ENCODE measurements at places on chromosomes 3 and 15.

- DNase-seq, result no peak
Measured at GRCh38 chr15:96524676-96525417, 194.3 kb downstream of the NR2F2 start.

DNA sequence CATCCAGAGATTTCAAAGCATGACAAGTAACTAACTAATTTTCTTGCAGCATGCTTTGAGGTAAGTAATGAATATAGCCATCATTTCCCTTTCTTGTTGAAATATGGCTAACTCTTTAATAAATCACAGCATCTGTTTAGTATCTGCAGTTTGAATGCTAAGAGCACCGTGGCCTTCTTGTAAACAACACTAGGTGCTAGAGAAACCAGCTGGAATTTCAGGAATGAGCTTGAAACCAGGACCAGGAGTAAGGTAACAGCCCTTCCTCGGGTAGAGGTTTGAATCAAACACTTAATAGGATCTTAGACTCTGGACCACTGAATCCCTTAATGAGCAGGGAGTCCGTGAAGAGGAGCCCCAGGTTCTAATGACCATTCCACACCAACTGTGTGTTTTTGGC is 13.6 kb downstream of the CALML4 start:
- DNase-seq, result no peak

GRCh38 chr3:197504641-197505121 is 51.1 kb downstream of the BDH1 start:
- DNase-seq, result no peak

DNA sequence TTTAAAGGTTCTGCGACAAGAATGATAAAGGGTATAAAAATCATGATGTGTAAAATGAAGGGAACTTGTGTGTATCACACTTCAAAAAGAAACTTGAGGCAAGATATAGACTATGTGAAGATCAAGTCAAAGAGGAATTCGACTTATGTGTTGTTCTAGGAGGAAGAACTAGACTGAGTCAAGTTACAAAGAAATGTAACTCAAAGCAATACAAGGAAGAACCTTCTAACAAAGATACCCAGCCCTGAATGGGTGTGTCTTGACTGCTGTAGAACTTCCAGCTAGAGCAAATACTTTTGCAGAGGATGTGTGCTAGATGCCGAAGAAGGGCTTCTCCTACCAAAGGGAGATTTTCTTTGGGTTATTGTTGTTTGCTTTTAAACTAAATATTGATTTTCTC is 2.4 kb downstream of the SLC49A4 start:
- DNase-seq, result no peak

- DNase-seq, result no peak
Measured at GRCh38 chr15:59191855-59192237, 14.8 kb upstream of the LDHAL6B start.

DNA sequence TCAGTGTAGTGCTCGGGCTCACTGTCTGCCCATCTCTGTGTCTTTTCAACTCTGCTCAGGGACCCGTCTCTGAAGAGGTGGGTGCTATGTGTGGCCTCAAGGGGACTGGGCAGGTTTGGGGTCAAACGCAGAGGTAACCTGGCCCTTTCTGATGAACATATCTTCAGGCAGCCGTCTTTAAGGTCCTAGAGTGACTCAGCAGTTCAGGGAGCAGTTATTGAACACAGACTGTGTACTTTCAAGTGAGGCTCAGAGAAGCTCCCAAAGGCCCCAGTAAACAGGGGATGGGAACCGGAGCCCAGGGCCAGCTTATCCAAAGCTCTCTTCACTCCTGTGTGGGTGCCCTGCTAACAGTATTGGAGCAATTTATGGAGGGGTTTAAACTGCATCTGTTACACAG is 73.1 kb downstream of the WDR76 start:
- no peak for DNase-seq

DNA sequence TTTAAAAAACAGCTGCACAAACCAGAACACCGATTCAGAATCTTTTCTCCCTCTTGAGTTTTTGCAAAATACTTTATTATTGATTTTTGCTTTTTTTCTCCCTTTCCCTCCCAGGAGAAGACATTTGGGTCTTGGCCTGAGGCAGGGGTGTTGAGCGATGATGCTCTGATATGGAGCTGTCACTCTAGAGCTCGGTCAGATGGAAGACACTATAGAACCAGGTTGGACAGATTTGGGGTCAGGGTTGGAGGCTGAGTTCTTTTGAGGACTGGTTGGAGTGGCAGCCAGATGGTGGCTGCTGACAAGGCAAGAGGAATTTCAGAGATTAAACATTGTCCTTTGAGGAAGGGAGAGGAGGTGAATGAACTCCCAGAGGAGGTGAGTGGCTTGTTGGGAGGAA is 16.9 kb downstream of the CDAN1 start:
- no peak for DNase-seq

- no peak for DNase-seq
Measured at GRCh38 chr3:176961916-176962315, 235.4 kb downstream of the TBL1XR1 start.

GRCh38 chr15:93414576-93415231 is 325.7 kb upstream of the RGMA start:
- DNase-seq, result no peak

DNA sequence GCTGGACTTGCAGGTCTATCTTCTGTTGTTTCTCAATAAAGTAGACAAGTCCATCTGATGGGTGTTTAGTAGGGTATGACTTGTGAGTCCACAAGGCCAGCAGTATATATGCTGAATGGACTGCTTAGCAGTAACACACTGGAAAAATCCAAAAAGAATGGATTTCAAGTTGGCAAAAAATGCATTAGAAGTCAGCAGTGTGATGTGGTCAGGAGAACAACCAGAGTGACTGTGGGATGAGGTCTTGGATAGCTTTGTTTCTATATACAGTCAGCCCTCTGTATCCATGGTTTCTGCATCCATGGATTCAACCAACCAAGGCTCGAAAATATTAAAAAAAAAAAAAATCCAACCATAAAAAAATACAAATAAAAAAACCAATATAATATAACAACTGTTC is 55.8 kb downstream of the LPP start:
- DNase-seq, result no peak

GRCh38 chr15:71916834-71917233 is 106.5 kb downstream of the NR2E3 start:
- DNase-seq, result no peak

DNA sequence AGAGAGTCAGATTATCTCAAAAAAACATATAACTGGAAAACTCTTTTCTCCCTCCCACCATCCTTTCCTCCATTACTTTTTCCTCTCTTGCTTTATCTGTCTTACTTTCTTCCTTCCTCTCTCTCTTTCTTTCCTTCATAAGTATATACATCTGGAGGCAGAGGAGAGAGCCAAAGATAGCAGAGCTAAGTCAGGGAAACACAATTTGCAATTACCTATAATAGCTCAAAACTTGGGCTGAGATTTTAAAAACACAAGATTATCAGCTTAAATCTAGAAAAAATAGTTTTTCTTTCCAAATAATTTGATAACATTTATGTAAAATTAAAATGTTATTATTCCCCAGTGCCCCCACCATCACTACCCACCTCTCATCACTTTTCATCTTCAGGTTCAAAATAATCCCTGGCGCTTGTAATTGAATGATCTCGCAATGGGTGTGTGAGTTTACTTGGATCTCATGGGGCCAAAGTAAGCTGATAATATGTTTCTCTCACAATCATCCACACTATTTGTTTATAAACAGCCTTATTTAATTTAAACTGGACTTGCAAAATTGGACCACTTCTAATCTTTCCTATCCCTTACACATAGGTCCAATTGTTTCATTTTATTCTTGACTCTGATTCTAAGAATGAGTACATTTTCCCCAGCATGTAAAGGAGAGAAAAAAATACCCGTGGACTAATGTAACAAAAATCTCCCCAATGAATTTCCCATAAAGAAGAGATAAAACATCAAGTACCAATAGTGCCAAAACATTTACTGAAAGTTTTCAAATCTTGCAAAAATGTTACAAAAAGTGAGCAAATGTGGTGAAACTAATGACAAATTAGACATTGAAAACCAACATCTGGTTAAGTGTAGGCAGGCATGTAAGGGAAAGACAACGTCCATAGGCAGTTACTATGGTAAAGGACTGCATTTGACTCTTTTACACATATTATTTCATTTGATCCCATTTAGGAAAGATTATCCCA is 236.9 kb downstream of the DTWD1 start:
- DNase-seq, result no peak

DNA sequence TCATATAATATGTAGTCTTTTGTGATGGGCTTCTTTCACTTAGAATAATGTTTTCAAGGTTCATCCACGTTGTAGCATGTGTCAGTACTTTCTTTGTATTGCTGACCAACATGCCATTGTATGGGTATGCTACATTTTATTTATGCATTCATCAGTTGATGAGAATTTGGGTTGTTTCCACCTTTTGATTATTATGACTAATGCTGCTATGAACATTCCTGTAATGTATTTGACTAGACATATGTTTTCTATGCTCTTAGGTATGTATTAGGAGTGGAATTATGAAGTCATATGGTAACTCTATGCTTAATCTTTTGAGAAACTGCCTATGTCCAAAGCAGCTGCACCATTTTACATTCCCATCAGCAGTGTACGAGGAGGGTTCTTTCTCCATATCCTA is 3.2 kb upstream of the PODXL2 start:
- DNase-seq, result no peak

DNA sequence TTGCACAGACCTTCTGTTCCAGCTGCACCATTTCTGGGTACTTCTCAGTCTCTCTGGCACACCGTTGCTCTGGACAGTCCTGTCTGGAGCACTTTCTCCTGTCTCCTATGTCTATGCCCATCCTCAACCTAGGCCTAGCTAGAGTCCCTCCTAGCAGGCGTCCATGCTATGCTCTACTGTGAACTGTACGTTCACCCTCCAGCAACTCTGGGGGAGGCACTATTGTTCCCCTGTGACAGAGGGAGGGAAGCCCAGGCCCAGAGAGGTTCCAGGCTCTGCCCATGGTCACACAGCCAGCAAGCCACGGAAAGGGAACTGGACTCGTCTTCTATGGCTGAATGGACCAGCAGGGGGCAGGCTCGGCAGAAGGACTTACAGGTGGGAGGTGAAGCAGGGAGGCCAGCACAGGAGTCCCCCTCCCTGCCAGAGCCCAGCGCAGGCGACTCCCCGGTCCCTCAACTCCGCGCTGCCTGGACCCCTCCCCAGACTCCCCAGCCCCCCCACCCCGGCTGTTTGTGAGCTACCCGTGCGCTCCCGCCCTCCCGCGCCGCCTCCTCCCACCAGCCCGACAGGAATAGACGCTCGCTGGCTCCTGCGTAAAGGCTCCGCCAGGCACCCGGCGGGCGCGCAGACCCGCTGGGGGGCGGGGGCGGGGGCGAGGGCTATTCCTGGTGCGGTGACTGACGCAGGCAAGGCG is 1.7 kb upstream of the LINGO1 start:
- no peak for DNase-seq

Data from NCI-H1105 (cell line).